ENCODE measurements at places on chromosomes 4 and X. TPM values are rescaled to one million over a fixed set of nuclear protein-coding genes. Genes with fewer than 3 reads are reported as not detected.

XIAP gene
- polyA plus RNA-seq: 9.1 TPM

RIBC1 gene
- 0.08 TPM for polyA plus RNA-seq

NCAPG gene
- polyA plus RNA-seq: 1.4 TPM

RBMXL3 gene
- polyA plus RNA-seq: not detected

LONRF3 gene
- 4.8 TPM for polyA plus RNA-seq

GYG2 gene
- 16.7 TPM for polyA plus RNA-seq

ASB12 gene
- 0.03 TPM for polyA plus RNA-seq

STOX2 gene
- polyA plus RNA-seq: 1.6 TPM

ABHD18 gene
- polyA plus RNA-seq: 3.9 TPM

ERCC6L gene
- polyA plus RNA-seq: 0.17 TPM

All from liver (tissue), 10 donors.